ENCODE measurements at places on chromosomes 11 and 22. TPM values are rescaled to one million over a fixed set of nuclear protein-coding genes. Genes with fewer than 3 reads are reported as not detected.

- no peak for DNase-seq
- no peaks in the 10 kb centered on the region for H3K4me1 ChIP-seq
- H3K4me3 ChIP-seq: no peak overlapping the region
- H3K27me3 ChIP-seq: peaks cover 9% of the 10 kb centered on the region
- no peaks in the 10 kb centered on the region for H3K36me3 ChIP-seq
- no peak overlapping the region for H3K27ac ChIP-seq
These were observed 49.0 kb upstream of the BMAL1 start for GRCh38 chr11:13228572-13228971.

- no peak for DNase-seq
- no peaks in the 10 kb centered on the region for H3K27me3 ChIP-seq
- H3K36me3 ChIP-seq: no peaks in the 10 kb centered on the region
- peaks cover 11% of the 10 kb centered on the region for H3K4me1 ChIP-seq
These were observed 94.8 kb upstream of the APOA1 start for GRCh38 chr11:116932181-116932580.

DNA sequence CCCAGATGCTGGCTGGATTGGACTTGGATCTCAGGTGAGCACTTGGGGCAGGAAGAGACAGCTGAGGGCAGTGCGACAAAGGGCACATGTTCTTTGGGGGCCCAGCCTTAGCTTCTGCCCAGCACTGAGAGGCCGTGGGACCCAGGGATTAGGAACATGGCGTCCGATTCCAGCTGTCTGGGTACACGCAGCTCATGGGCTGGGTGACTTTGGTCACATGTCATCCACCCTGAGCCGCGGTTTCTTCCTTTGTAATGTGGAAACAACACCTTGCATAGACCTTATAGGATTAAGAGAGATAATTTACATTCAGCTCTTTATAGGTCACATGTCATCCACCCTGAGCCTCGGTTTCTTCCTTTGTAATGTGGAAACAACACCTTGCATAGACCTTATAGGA, 39.8 kb downstream of the MYO18B start:
- H3K27ac ChIP-seq: no peak overlapping the region
- DNase-seq: no peak
- H3K27me3 ChIP-seq: no peaks in the 10 kb centered on the region
- no peak overlapping the region for H3K4me3 ChIP-seq
- no peaks in the 10 kb centered on the region for H3K4me1 ChIP-seq

DNA sequence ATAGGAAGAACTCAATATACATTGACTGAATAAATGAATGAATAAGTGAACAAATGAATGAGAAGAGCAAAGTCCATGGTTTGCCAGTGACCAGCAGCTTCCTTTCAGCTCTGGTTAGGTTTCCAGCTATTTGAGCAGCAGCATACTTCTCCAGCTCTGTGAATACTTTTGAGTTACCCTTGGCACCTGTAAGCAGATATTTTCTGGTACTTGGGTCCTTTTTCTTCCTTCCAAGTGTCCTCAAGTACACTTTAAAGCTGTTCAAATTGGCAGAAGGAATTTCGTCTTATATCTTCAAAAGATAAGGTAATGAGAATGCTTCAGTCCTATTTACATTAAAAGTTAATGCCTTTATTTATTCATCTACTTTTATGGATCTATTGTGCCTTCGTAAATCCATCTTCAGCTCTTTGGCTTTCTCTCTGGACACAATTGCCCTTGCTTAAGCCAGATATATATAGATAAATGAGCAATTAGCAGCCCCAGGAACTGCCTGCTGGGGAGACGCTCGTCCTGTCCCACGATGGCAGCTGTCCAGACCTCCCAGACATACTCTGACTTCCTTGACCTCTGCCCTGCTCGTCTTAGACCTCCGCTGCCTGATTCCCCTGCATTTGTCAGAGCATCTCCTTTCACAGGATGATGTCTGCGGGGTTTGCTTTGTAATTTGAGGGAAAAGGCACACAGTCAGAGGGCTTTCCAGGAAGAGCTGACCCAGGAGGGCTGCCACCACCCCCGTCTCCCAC, 926.3 kb downstream of the OPCML start:
- no peak overlapping the region for H3K27ac ChIP-seq
- H3K36me3 ChIP-seq: no peaks in the 10 kb centered on the region
- no peaks in the 10 kb centered on the region for H3K27me3 ChIP-seq
- DNase-seq: no peak

DNA sequence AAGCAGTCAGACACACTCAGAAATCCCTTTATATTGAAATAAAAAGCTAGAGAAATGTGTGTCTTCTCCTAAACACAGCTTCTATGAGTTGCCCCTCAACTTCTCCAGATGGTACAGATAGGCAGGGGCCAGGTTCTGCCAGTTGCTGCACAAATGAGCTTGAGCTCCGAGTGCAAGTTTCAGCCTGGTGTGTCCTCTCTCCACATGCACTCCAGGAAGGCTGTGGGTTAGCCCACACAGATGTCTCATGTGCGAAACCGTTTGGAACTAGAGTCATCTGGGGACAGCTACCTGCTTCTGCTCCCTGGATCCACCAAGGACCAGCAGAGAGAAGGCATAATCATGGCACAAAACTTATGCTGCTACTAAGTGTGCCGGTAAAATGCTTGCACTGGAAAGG, 812.6 kb downstream of the OPCML start:
- no peaks in the 10 kb centered on the region for H3K4me1 ChIP-seq
- no peak overlapping the region for H3K4me3 ChIP-seq
- DNase-seq: no peak
- H3K27me3 ChIP-seq: no peaks in the 10 kb centered on the region
- H3K27ac ChIP-seq: no peak overlapping the region

DNA sequence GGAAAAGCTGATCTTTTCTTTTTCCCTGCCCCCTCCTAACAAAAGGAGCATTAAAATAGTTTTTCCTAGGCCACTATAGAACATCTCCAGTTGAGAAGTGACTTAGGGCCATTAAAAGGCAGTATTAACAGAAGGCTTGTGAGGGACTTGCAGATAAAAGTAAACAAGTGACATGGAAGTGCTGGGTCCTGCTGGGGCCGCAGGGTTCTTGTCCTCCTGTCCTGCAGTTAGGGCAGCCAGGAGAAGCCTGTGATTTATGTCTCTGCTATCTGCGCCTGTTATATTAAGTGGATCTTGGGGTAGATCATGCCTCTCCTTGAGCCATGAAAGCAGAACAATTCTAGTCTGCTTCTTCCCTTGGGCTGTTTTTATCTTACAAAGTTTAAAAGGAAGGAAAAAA, 271.4 kb upstream of the C11orf87 start:
- no peaks in the 10 kb centered on the region for H3K4me1 ChIP-seq
- no peak for DNase-seq
- H3K27me3 ChIP-seq: no peaks in the 10 kb centered on the region
- no peaks in the 10 kb centered on the region for H3K36me3 ChIP-seq

- no peaks in the 10 kb centered on the region for H3K27me3 ChIP-seq
- H3K4me1 ChIP-seq: no peaks in the 10 kb centered on the region
- no peak for DNase-seq
- no peak overlapping the region for H3K27ac ChIP-seq
These were observed 564.2 kb upstream of the ANO5 start for GRCh38 chr11:21628641-21629040.

DNA sequence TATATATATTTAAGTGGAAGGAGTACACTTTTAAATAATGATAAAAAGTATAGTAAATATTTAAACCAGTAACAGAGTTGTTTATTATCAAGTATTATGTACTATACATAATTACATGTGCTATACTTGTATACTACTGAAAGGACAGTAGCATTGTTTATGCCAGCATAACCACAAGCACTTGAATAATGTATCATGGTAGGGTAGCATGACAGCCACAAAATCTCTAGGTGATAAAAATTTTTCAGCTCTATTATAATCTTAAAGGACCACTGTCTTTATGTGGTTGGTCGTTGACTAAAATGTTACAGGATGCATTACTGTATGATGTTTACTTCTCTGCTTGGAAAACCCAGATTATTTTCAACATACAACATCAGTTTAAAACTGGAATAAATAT, 349.2 kb downstream of the CASP12 start:
- no peaks in the 10 kb centered on the region for H3K36me3 ChIP-seq
- no peak for DNase-seq
- no peaks in the 10 kb centered on the region for H3K4me1 ChIP-seq
- H3K27me3 ChIP-seq: no peaks in the 10 kb centered on the region

DNA sequence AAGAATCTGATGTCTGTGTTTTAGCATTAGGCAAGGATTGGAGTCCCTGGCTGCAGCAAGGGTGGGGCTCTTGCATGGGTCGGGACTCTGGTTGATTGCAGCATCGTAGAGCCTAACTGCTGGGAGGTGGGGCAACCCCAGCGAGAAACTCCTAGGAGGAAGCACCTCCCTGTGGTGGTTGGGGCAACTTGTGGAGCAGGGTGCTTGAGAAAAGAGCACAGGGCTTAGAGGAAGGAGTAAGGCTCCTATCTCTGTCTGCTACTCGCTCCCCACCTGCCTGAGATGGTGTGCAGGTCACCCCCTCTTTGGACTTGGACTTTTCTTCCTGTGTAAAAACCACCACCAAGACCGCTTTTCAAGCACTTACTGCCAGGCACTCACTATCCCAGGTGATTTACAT, 15.6 kb downstream of the SREBF2 start:
- H3K27me3 ChIP-seq: no peaks in the 10 kb centered on the region
- H3K4me1 ChIP-seq: peaks cover 54% of the 10 kb centered on the region
- no peak overlapping the region for H3K4me3 ChIP-seq
- peak; percentile 70 for DNase-seq
- H3K36me3 ChIP-seq: no peaks in the 10 kb centered on the region

GRCh38 chr22:40332319-40332781, 13.9 kb upstream of the ADSL start:
- no peak overlapping the region for H3K27ac ChIP-seq
- no peaks in the 10 kb centered on the region for H3K36me3 ChIP-seq
- no peaks in the 10 kb centered on the region for H3K27me3 ChIP-seq
- DNase-seq: peak; percentile 12
- no peaks in the 10 kb centered on the region for H3K4me1 ChIP-seq

DNA sequence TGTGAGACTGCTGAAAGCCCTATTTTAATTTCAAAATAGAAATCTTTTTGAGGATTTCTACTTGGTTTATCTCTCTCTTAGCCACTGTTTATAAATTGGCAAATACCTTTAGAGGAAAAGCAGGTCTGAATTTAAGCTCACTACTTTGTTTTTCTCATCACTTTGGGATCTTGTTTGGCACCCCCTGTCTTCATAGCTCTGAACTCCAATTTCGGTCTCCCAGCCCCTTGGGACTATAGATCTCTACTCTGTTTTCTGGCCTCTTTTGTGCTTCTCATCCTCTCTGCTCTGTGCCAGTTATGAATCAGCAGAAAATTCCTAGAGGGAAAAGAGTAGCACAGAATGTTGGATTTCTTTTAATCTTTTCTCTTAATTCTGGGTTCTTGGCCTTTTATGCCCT, 118.3 kb downstream of the CYP2R1 start:
- no peak overlapping the region for H3K27ac ChIP-seq
- no peak for DNase-seq
- no peaks in the 10 kb centered on the region for H3K27me3 ChIP-seq
- no peak overlapping the region for H3K4me3 ChIP-seq
- no peaks in the 10 kb centered on the region for H3K4me1 ChIP-seq
- no peaks in the 10 kb centered on the region for H3K36me3 ChIP-seq

DNA sequence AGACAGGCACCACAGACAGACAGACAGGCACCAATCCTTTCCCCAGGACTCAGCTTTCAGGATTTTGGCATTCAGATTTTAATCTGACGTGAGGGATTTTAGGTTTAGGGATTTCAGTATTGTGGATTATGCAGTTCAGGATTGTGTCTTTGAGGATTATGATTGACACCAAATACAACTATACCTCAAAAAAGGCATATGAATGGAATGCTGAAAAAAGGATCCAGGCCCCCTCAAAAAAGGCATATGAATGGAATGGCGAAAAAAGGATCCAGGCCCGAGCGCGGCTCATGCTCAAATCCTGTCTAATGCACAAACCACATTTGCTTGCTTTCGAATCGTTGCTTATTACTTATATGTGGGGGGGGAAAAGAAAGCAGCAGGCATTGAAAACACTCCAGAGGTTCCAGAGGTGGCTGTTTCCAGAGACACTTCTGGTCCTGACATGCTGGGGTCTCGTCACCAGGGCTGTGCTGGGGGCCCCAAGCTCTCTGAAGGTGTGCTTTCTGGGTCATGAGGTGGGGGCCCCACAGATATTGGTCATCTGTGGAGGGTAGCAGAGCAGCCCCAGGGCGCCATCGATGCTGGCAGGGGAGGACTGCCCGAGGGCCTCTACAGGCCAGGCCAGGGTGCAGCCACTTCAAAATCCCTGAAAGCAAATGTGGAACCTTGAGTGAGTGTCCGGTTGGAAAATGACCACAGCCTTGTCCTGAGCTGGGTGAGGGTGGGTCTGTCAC, 16.8 kb upstream of the OSBPL5 start:
- H3K36me3 ChIP-seq: no peaks in the 10 kb centered on the region
- H3K4me1 ChIP-seq: no peaks in the 10 kb centered on the region
- H3K27ac ChIP-seq: no peak overlapping the region
- no peak for DNase-seq
- no peaks in the 10 kb centered on the region for H3K27me3 ChIP-seq

GRCh38 chr11:33263549-33263948, 6.4 kb downstream of the HIPK3 start:
- no peaks in the 10 kb centered on the region for H3K36me3 ChIP-seq
- DNase-seq: no peak
- H3K4me3 ChIP-seq: no peak overlapping the region
- H3K27ac ChIP-seq: no peak overlapping the region

GRCh38 chr22:38802671-38803121, 8.8 kb upstream of the DNAL4 start:
- H3K4me1 ChIP-seq: no peaks in the 10 kb centered on the region
- no peak overlapping the region for H3K27ac ChIP-seq
- H3K27me3 ChIP-seq: peaks cover 41% of the 10 kb centered on the region
- peak; percentile 56 for DNase-seq

- H3K27ac ChIP-seq: no peak overlapping the region
- H3K4me1 ChIP-seq: no peaks in the 10 kb centered on the region
- no peaks in the 10 kb centered on the region for H3K27me3 ChIP-seq
These were observed 11.7 kb upstream of the DNAJB13 start for GRCh38 chr11:73939096-73939495.

- no peak overlapping the region for H3K4me3 ChIP-seq
- H3K27ac ChIP-seq: peak overlapping the region; percentile 49
- no peaks in the 10 kb centered on the region for H3K27me3 ChIP-seq
- DNase-seq: no peak
- peaks cover 11% of the 10 kb centered on the region for H3K4me1 ChIP-seq
These were observed 54.2 kb downstream of the NAV2 start for GRCh38 chr11:19766810-19767209.

DNA sequence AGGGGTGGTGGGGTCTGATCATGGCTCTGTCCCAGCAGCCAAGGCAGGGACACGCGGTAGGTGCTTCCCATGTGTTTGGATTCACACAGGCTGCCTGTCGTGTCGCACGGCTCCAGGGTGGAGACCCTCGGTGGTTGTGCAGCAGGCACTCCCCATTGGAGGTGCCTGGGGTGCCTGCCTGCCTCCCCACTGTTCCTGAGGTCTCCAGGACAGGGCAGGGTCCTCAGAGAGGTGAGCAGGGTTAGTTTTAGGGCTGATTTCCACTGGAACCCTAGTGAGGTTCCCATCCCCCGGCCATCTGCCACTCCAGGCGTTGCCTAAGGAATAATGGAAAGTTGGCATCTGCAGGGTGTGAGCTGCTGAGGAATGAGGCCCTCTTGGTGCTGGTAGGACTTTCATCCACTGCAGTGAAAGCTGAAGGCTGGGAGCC, 32.3 kb downstream of the OSBPL5 start:
- H3K27ac ChIP-seq: no peak overlapping the region
- no peak for DNase-seq

- H3K27me3 ChIP-seq: no peaks in the 10 kb centered on the region
- no peaks in the 10 kb centered on the region for H3K36me3 ChIP-seq
- no peak overlapping the region for H3K27ac ChIP-seq
- no peaks in the 10 kb centered on the region for H3K4me1 ChIP-seq
- no peak overlapping the region for H3K4me3 ChIP-seq
These were observed 158.8 kb downstream of the CACNA1I start for GRCh38 chr22:39729141-39729934.

The ABCC8 gene
- 0.88 TPM for total RNA-seq

The PRG3 gene
- total RNA-seq: not detected

The GRM5 gene
- total RNA-seq: 0.08 TPM

The NXPE2 gene
- 0.52 TPM for total RNA-seq

The OR10A5 gene
- total RNA-seq: not detected

The MACROD1 gene
- total RNA-seq: 12.3 TPM
